ENCODE measurements at places on chromosomes 11 and 22.

GRCh38 chr11:1515082-1516060 lies 28.8 kb upstream of the MOB2 start:
- peak; percentile 97 for DNase-seq

- no peak for DNase-seq
These were observed 14.3 kb downstream of the MYO7A start for GRCh38 chr11:77142091-77142975.

DNA sequence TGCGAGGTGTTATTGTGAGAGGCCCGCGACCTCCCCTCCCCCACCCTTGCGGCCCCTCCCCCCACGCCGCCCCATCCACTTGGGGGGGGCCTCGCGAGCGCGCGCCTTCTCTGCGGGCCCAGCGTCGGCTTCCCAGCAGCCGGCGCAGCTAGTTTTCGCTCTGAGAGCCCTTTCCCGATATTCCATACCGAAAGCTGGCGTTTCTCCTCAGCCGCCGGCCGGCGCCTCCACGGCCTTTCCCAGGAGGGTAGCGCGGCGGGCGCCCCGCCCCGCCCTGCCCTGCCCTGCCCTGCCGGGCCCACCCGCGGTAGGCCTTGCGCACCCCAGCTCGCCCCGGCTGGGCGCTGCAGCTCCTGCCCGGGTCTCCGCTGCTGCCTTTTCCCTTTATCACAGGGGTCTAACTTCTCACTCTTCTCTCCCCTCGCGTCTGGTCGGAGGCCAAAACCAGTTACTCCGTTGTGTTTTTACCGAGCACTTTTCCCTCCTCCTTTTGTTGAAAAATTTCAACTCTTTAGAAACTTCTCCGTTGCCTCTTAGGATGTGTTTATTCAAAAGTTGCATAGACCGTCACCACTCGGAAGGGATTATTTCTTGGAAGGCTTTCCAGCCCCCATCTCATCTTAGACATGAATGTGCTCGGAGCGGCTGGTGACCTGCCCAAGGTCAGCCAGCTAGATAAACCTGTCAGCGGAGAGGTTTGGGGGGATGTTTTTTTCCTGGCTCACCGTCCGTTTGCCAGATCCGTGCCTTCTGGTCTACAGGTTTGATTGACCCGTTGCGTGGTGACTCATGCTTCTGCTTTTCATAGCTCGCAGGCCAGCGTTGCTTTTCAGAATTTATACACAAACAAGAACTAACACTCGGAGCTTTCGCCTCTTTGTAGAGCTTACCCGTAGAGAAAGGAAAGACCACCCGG lies 648 bp downstream of the PAFAH1B2 start:
- peak; percentile 83 for DNase-seq

GRCh38 chr11:33669598-33670249 lies 30.9 kb downstream of the C11orf91 start:
- DNase-seq, result no peak

- DNase-seq, result no peak
These were observed 52.2 kb downstream of the IRAG1 start for GRCh38 chr11:10641177-10641911.

GRCh38 chr22:20299746-20300136 lies 20.1 kb downstream of the DGCR6L start:
- no peak for DNase-seq

GRCh38 chr22:35435201-35435740 lies 35.3 kb downstream of the MCM5 start:
- no peak for DNase-seq

GRCh38 chr22:29470159-29470855 lies 9.7 kb upstream of the NEFH start:
- peak; percentile 86 for DNase-seq

DNA sequence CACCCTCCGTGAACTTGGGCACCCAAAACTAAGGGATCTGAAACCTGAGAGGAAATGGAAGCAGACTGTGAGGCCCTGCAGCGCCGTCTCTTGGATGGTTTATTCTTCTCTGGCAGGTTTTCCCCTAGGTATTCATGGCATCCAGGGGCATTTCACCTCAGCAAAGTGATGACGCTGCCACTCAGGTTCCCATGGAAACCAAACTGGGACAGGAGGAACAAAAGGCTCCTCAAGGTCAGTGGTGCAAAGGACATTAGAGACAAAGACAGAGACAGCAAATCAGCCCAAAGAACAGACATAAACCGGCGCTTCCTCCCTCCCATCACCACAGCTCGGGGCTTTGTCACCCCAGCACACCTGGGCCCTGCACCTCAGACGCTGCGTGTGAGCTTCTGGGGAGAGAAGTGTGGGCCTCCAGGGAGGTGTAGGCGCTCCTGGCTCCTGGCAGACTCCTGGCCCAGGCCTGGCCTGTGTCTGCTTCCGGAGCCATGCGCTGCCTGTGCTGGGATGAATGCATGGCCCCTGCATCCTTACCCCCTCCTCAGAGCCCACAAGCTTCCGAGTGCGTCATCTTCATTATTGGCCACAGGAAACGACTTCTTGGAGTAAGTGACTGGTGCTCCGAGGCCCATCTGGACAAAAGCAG lies 5.9 kb downstream of the TP53AIP1 start:
- no peak for DNase-seq

DNA sequence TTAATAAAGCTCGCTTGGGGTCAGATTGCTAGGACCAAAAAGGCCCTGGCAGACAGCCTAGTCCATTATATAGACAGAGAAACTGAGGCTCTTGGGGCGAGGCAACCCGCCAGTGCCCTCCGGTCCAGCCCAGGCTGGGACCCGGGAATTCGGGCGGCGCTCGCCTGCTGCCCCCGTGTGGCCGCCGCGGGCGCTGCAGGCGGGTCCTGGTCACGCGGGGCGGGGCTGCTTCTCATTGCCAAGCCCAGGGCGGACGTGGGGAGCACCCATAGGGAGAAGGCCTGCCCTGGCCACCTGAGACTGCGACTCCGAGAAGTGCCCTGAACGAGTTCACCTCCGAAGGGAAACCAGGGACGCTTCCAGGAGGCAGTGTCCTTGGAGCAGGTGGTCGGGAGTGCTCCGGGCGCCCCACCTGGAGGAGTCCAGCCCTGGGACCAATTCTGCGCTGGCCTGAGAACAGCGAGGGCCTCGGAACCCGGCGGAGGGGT lies 36.0 kb upstream of the CSNK1E start:
- DNase-seq, result peak; percentile 90

- peak; percentile 34 for DNase-seq
These were observed 2.4 kb downstream of the UCP2 start for GRCh38 chr11:73980001-73980961.

DNA sequence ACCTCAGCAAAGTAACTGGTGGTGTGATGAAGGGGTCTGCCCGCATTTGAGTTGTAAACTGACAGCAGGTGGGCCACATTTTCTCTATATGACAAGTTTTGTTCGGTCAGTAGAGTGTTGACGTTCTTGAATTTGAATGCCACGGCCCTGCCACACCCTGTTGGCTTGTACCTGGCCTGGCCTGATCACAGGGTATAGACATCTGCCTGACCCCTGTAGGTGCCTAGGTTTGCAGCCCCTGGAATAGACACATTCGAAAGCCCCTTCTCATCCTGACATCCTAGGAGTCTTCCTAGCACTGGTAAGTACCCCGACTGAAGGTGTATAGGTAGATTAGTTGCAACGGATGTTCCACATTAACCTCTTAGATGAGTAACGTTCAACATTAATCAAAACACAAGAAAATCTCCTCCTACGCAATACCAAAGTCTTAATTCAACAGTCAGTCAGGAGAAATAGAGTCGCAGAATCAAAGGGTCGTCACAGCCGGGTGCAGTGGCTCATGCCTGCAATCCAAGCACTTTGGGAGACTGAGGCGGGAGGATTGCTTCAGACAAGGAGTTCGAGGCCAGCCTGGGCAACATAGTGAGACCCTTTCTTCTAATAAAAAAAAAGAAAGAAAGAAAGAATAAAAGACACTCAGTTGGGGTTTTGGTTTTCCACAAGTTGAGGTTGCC lies 43.6 kb upstream of the CD5 start:
- no peak for DNase-seq

DNA sequence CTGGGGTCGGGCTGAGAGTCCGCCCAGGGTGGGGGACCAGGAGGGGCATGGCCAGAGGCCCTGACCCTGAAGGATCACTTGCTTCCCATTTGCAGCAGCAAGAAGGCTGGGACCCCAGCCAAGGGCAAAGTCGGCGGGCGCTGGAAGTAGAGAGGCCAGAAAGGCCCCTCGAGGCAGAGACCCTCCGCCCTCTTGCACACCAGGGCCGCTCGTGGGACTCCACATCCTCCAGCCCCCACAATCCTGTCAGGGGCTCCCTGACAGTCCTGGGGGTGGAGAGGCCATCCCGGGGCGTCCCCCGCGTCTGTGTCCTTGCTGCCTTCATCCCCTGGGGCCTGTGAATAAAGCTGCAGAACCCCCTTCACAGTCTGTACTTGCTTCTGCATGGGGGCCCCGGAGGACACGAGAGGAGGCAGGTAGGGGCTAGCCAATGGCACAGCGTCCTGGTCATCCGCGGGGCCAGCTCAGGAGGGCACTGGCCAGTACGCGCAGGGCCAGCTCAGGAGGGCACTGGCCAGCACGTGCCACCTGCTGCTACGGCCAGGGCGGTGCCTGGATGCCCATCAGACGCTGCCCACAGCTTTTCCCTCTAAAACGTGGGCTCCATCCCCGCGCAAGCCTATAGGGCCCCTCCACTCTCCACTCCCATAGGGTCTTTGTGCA lies 8.7 kb upstream of the MRPL23 start:
- DNase-seq, result no peak

DNA sequence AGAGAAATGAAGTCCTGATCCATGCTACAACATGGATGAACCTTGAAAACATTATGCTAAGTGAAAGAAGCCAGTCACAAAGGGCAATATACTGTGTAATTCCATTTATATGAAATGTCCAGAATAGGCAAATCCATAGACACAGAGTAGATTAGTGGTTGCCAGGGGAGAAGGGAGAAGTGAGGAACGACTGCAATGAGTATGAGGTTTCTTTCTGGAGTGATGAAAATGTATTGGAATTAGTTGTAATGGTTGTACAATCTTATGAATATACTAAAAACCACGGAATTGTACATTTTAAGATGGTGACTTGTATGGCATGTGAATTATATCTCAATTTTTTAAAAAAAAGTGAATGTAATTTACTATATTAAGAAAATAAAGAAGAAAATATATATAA lies 83.1 kb upstream of the GDPD4 start:
- DNase-seq, result no peak

DNA sequence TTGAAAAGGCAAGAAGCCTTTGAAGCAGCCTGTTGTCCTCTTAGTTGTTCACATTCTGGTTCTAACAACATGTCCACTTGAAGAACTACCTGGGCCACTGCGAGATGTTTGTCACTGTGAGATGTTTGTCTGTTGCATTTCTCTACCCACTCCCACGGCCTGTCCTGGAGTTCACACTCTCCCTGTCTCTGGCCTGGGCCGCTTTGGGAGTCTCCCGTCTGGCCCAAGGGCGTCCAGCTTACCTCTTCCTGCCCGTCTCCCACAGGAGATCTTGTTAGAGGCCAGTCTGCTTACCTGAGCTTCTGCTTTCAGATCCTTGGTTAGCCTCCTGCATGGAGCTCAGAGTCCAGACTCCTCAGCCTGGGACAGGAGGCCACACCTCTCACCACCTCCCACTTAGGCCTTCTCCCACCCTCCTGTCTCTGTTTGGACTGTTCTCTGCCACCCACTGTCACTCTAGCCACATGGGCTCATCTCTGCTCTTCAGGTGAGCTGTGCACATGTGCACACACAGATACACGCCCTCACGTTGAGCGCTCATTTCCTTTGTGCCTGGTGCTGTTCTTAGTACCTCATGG lies 66.0 kb downstream of the TBC1D22A start:
- no peak for DNase-seq

GRCh38 chr11:18106688-18107087 lies 806 bp upstream of the SAAL1 start:
- DNase-seq, result no peak

GRCh38 chr11:74318241-74318932 lies 6.9 kb upstream of the P4HA3 start:
- DNase-seq, result no peak

DNA sequence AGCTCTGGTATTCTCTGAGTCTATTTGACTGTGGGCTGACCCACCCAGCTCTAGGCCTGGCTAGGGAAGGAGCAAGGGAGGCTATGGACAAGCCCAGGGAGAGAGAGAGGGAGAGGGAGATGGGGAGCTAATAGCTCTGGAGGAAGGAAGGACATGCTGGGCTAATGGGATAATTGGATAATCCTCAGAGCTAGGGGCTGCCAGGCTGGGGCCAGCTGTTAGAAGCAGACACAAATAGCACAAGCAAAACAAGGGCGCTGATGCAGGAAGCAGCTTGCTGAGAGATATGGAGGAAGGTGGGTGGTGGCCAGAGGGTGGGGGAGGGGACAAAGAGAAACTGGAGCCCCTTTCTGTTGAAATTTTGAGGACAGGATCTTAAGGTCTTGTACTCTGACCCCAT lies 23.2 kb downstream of the ADORA2A start:
- DNase-seq, result no peak

- no peak for DNase-seq
These were observed 59.1 kb upstream of the FGF3 start for GRCh38 chr11:69878144-69878883.

DNA sequence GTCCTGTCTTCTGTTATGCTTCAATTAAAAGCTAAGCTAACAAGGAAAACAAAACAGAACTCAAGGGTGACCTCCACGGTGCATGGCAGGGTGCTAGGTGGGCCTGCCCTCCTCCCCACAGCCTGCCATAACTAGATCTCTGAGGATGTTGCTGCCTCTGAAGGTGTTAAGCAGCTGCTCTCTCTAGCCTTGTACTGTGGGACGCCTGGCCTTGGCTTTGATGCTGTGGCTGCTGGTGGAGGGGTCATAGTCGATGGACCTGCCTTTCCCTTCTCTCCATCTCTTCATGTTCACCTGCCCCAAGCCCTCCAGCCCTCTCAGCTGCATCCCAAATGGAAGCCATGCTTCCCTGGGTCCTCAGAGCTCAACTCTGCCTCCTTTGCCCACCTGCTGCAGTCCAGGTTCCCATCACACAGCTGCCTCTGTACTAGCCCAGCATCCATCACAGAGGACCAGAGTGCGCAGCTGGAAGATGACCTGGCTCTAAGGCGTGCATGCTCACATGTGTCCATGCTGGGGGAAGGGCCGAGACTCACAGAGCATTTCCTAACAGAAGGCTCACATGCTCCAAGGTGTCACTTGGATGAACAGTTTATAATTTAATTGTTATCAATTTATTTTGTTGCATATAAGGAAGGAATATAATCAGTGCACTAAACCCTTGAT lies 180.3 kb upstream of the E2F8 start:
- DNase-seq, result no peak

DNA sequence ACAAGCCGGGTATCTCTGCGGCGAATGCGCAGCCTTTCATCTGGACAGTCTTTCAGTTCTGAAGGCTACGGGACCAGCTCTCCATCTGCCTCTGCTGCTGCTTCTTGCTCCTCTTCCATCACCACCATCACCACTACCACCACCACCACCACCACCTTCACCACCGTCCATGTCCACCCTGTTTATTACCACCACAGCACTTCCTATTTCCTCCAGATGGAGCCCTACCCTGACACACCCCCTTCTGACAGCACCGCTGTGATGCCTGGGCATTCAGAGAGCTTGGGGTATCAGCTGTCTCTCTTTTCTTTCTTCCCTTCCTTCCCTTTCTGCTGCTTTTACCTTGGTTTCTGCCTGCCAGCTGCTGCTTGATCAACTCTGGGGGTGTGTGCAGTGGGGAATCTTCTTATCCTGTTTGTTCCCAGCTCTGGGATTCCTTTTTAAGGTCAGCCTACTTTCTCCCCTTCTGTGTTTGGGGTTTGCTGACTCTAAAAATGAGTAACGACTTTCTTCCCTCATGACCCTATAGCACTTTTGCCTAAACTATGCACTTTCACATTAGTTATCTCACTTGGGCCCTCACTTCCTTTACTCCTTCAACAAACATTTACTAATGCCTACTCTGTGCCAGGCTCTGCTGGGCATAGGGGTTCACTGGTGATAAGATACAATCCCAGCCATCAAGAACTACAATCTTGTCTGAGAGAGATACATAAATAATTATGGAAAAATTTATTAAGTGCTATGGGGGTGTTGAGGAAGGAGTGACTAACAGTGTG lies 7.8 kb upstream of the RRM1 start:
- no peak for DNase-seq

Data from AG08396 (cell line).